Esophagus squamous epithelium (tissue), 5 donors: ENCODE measurements at places on chromosomes 12 and 14. TPM values are rescaled to one million over a fixed set of nuclear protein-coding genes. Genes with fewer than 3 reads are reported as not detected.

The TAS2R42 gene
- not detected for total RNA-seq

The L3HYPDH gene
- total RNA-seq, result 22.2 TPM

The COPZ1 gene
- 153 TPM for total RNA-seq

The POTEG gene
- not detected for total RNA-seq

The FBLN5 gene
- total RNA-seq, result 1.2 TPM

The OR10A7 gene
- not detected for total RNA-seq

The CCDC38 gene
- total RNA-seq, result not detected

The TMPRSS12 gene
- not detected for total RNA-seq

The SLC5A8 gene
- under 0.01 TPM for total RNA-seq

The KRT71 gene
- not detected for total RNA-seq

The C1S gene
- 172 TPM for total RNA-seq

The ANKRD33 gene
- total RNA-seq, result 0.70 TPM

The PLBD1 gene
- 32.4 TPM for total RNA-seq

The BCL11B gene
- 12.0 TPM for total RNA-seq

The RNASE2 gene
- 1.3 TPM for total RNA-seq

The MGP gene
- total RNA-seq, result 23.1 TPM

DNA sequence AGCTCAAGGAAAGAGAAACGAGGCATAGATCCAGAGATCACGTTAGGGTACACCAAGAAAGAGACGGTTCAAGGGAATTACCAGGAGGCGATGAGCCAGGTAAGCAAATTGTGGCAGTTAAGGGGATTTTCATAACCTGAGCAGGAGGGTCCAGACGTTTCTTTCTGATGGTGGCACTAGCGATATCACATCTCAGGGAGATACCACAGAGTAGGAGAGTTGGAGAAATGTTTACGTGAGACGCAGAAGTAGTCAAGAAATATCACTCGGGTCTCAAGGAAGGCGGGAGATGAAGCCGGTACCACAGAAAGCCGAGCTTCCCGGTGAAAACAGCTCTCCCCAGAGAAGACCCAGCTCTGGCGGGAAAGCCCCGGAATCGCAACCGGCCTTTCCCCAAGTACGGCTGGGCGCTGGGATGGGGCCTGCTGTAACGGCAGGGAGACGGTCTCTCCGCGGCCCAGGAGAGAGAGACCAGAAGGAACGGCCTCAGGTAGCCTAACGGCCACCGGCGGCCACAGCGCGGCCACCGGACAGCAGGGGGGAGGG is 485 bp downstream of the SENP1 start:
- no peak for DNase-seq

- no peak for DNase-seq
Observed at GRCh38 chr12:4558171-4558570, 3.8 kb upstream of the DYRK4 start.

DNA sequence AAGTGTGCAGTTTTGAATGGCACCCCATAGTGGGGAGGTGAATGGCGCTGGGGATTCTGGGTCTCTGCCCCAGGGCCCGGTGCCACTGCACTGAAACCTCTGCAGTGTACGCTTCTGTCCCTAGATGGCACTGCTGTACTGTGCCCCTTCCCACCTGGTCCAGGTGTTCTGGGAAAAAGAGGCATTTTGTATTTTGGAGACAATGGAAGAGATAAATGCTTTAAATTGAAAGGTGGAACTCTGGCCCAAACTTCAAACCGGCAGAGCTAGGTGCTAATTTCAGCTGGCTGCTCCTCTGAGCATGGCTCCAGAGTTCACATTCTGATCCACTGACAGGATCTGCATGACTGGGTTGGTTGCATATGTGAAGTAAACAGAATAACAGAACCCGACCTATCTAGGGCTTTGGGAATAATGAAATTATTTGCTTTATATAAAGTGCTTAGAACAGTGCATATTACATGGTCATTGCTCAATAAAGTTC is 52.2 kb downstream of the KRT80 start:
- DNase-seq, result no peak

GRCh38 chr12:29561664-29562071 is 64.2 kb upstream of the OVCH1 start:
- DNase-seq, result no peak

GRCh38 chr12:81231574-81232368 is 153.9 kb downstream of the ACSS3 start:
- no peak for DNase-seq

DNA sequence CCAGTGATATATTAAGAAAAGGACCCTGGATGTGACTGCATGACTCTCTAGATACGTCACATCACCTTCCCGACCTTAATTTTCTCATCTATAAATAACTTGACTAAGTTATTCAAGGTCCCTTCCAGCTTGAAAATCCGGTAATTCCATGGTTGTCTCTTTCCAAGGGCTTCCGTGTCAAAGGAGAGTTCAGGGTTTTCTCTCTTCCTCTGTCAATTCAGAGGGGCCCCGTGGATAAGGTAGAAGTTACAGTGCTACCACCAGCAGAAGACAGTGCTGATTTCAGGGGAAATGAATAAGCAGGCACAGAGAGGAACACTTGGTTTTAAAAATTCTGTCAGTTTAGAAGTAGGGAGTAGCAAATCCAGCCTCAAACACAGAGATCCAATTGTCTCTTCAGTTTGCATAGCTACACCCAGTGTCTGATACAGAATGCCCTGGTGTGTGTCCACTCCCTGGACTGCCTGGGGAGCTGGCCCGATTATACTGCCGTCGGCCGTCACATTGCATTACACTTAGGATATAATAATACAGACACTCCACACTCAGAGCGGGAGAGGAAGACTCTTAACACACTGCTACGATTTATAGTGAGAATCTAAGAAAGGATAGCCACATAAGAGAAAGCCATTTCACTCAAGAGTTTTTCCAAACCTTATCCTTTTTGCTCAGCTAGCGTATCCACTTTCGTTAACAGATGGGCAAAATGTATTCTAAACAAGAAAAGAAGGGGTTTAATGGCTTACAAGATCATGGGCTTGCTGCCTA is 54.7 kb upstream of the GTF2A1 start:
- no peak for DNase-seq

DNA sequence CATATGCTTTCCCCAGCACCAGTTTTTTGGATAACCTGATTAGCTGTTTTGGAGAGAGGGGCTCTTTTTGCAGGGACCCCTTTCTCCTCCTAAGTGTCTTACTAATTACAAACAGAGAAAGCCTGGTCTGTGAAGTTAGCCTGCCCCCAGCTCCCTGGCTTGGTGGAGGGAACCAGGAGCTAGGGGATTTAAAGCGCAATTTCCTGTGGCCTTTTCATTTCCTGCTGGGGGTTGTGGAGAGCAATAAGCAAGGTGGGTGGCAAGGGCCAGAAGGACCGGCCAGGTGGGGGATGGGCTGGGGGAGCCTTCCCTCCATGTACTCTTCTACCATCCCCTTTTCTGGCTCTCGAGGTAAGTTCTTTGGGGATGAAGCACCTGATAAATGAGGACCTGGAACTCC is 4.1 kb upstream of the CISTR start:
- no peak for DNase-seq

DNA sequence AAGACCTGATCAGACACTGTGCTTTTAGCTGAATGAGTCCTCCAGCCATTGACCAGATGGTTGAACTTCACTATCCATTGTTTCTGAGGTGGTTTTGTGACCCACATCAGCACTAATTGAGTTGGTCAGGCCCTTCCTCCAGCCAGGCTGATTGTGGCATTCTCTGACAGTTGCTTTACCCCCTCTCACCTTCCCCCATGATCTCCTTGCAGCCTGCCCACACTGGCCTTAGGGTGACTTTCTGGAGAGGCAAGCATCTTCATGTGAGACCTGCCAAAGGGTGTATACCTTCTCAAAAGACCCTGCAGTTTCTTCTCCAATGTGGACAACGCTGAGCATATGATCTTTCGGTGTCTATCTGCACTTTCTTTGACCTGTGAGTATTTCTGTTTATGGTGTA is 83.9 kb downstream of the GPATCH2L start:
- no peak for DNase-seq

GRCh38 chr12:31227401-31227981 is 98.5 kb downstream of the SINHCAF start:
- no peak for DNase-seq

GRCh38 chr12:119052001-119052400 is 70.7 kb downstream of the SRRM4 start:
- no peak for DNase-seq

DNA sequence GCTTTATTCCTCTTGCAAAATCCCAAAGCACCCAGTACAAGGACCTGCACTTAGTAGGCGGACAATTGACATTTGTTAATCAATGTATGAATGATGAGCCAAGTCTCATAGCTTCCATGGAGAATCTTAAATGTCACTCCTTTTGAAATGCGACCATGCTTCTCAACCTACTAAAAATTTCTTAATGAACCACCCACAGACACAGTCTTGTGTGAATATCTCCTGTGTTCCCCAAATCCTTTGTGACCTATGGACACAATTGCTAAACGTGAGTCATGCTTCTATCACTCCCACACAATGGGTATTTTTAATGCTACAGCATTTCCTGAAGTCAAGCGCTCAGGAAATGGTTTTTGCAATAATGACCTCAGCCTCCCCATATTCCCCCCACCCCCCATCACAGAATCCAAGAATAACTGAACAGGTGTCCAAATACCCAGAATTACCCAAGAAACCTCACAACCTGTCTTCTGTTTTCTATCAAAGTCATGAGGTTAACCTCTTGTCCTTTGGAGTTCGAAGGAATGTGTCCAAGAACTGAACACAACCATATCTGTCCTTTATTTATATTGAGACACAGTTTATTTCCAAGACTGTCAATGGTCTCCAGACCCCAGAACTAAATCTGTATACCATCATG is 163.6 kb upstream of the PLEKHG7 start:
- no peak for DNase-seq

DNA sequence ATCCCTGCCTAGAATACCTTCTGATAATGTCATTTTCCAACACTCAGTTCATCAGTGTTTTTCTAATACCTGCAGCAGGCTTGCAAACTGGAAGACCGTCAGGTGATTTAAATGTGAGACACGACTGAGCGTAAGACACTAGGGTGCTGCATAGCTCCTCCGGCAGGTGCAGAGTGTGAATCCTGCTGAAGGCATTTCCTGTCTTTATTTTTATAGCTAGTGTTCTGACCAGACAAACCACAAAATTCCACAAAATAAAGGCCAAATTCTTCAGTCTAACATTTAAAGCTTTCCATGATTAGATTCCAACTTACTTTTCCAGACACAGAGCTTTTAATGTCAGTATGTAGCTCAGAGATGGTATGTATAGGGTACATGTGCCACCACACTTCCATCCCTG is 70.7 kb downstream of the BBS10 start:
- no peak for DNase-seq

DNA sequence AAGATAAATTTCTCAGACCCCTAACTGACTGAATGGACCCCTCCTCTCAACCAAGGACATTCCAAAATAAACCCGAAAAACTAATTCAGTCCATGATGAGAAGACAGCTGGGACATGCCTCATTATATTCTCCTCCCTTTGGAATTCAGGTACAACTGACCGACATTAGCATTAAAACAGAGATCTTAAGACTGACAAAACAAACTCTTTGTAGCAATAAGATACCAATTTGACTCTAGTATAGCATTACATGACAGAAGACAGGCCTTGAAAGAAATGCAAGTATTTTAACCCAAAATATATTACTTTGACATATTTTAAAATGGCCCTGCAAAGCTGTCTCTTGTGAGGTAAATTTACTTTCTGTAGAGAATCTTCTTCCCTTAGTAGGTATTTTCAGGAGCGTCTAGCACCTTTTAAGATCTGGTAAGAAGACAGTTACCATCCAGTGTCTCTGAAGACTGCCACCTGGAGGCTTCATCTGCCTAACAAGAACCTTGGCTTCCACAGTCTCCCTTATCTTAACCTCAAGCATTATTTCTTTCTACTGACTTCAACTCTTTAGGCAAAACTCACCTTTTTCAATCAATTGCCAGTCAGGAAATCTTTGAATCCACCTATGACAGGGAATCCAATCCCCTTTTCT is 957.5 kb downstream of the SLC6A15 start:
- DNase-seq, result no peak

- DNase-seq, result no peak
Observed at GRCh38 chr12:68403296-68403695, 71.1 kb upstream of the MDM1 start.

GRCh38 chr12:24561882-24562770 is 386.8 kb downstream of the BCAT1 start:
- no peak for DNase-seq

DNA sequence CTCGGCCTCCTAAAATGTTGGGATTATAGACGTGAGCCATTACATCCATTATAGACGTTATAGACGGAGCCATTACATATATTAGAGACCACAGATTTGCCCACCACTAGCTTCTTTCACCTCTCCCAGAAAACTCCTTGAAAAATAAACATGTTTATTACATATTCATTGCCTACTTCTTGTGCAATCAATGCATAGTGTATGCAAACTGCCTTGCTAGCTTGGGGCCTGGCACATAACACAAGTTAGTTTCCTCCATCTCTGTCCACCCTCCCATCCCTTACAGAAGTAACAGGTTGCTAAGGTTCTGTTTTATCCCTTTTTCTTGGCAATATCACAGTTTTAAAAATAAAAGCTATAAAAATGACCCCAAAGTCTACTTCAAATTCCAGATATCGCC is 66.4 kb upstream of the KRR1 start:
- no peak for DNase-seq

DNA sequence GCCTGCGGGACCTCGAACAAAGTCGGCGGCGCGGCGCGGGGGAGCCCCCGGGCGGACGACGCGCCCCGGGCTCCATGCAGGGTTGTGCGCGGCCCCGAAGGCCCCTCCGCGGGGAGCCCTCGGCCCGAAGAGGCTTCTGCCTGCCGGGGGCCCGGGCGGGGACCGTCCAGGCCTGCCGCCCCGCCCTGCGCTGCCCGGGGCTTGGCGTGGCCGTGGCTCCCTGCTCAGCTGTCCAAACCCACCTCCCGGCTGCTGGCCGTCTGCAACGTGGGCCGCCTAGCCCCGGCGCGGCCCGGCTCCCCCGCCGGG is 670 bp downstream of the DYRK2 start:
- DNase-seq, result no peak

DNA sequence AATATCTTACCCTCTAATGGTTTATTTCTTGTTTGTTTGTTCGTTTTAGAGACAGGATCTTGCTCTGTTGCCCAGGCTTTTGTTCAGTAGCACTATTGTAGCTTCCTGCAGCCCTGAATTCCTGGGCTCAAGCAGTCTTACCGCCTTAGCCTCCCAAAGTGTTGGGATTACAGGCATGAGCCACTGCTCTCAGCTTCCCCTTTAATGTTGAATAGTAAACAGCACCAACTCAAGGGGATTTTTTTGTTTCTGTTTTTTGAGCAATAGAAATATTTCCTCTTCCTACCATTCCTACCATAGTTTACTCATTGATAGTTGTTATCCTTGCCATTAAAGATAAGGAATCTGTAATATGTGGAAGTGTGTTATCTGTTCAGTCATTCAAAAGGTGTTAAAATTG is 10.7 kb downstream of the ARID4A start:
- DNase-seq, result no peak

DNA sequence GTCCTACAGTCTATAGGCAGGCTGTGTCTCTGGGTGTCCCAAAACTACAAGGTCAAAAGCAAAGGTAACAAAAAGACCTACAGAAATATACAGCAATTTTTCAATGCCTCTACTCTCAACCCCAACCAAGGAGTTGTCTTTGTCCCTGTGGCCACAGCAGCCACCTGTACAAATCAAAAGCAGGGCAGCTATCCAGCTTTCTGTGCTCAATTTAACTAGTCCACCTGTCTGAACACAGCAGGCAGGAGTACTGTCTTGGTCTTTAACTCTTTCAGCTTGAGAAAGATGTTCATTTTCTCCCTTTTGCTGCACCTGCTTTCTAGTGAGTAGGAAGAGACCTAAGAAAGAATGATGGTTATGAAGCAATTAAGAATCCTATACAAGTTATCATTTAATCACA is 19.7 kb downstream of the GDF11 start:
- no peak for DNase-seq
